ENCODE measurements at places on chromosomes 13 and 19. TPM values are rescaled to one million over a fixed set of nuclear protein-coding genes. Genes with fewer than 3 reads are reported as not detected.

NLRP11 gene
- total RNA-seq, result not detected

FAM216B gene
- total RNA-seq, result not detected

MAMSTR gene
- total RNA-seq, result 5.2 TPM

UQCRFS1 gene
- 40.5 TPM for total RNA-seq

NPHS1 gene
- total RNA-seq, result not detected

GRIK5 gene
- 1.0 TPM for total RNA-seq

ZNF567 gene
- 2.7 TPM for total RNA-seq

FSD1 gene
- total RNA-seq, result 24.4 TPM

SYDE1 gene
- total RNA-seq, result 60.7 TPM

LGALS4 gene
- total RNA-seq, result 0.15 TPM

DACT3 gene
- 0.89 TPM for total RNA-seq

EFNA2 gene
- total RNA-seq, result not detected

PSG3 gene
- not detected for total RNA-seq

PRR36 gene
- total RNA-seq, result not detected

LYL1 gene
- 3.2 TPM for total RNA-seq

TEX29 gene
- total RNA-seq, result not detected

CCDC169 gene
- total RNA-seq, result 3.7 TPM

SPACA4 gene
- total RNA-seq, result not detected

NLRP13 gene
- not detected for total RNA-seq

IL4I1 gene
- 0.30 TPM for total RNA-seq

ZNF765 gene
- total RNA-seq, result 4.2 TPM

PEAK3 gene
- 0.15 TPM for total RNA-seq

SIGLECL1 gene
- total RNA-seq, result not detected

SLC25A41 gene
- not detected for total RNA-seq

SYNE4 gene
- 0.15 TPM for total RNA-seq

LILRB3 gene
- not detected for total RNA-seq

GSX1 gene
- not detected for total RNA-seq

ZGLP1 gene
- total RNA-seq, result 0.67 TPM

ZNF536 gene
- not detected for total RNA-seq

DUS3L gene
- 24.5 TPM for total RNA-seq

MATK gene
- total RNA-seq, result not detected

SOX1 gene
- total RNA-seq, result not detected

UNC13A gene
- total RNA-seq, result not detected

UBE2L5 gene
- not detected for total RNA-seq

All from bronchus fibroblast of lung (primary cell).